ENCODE measurements at places on chromosomes 1 and 21. TPM values are rescaled to one million over a fixed set of nuclear protein-coding genes. Genes with fewer than 3 reads are reported as not detected.

DNA sequence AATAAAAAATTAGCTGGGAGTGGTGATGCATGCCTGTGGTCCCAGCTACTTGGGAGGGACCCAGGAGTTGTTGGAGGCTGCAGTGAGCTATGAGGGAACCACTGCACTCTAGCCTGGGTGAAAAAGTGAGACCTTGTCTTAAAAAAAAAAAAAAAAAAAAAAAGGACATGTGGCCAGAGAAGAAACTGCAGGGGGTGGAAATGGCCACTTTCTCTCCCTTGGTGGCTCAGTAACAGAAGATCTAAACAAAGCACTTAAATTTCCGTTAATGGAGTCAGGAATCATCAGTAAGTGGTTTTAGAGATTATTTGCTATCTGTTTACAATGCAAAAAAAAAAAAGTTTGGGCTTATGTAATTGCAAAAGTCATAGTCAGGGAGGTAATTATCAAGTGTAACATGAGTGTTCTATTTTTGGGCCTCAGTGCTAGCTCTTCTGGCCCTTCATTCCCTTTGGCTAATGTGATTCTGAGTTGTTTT, 19.3 kb upstream of the OPRD1 start:
- DNase-seq = no peak

DNA sequence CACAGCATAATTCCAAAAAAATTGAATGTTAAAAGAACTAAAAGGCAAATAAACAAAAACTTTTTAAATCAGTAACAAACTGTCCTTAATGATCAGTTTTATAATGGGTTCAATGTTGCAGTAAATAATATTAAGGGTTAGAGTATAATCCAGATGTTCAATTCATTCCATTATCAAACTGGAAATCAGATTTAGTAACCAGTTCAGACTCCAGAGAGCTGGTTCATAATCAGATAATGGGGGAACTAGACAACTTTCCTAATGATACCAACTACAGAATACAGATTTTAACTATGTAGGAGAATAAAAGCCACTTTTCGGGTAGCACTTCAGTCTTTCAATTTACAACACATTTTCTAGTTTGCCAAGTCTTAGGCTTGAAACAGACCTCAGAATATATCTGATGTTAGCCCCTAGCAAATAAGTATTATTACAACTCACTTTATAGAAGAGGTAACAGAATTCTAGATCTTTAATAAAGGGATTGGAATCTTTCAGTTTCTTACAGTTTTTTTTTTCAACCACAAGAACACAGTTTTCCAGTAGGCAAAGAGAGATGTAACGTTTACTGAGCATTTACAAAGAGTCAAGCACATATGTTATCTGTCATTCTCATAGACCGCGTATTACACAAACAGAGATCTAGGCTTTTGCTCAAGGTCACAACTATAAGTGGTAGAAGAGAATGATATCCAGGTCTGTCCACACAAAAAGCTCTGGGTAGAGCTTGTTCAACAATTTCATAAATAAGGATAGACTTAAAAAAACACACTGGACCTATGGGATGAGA, 1.9 kb upstream of the DCAF6 start:
- DNase-seq = no peak

GRCh38 chr1:43171312-43171875, 696 bp downstream of the EBNA1BP2 start:
- DNase-seq = no peak

The DDX20 gene
- total RNA-seq = 7.1 TPM

The REN gene
- total RNA-seq = not detected
